Transverse colon (tissue), 4 donors: ENCODE measurements at places on chromosomes 11 and 22. TPM values are rescaled to one million over a fixed set of nuclear protein-coding genes. Genes with fewer than 3 reads are reported as not detected.

DNA sequence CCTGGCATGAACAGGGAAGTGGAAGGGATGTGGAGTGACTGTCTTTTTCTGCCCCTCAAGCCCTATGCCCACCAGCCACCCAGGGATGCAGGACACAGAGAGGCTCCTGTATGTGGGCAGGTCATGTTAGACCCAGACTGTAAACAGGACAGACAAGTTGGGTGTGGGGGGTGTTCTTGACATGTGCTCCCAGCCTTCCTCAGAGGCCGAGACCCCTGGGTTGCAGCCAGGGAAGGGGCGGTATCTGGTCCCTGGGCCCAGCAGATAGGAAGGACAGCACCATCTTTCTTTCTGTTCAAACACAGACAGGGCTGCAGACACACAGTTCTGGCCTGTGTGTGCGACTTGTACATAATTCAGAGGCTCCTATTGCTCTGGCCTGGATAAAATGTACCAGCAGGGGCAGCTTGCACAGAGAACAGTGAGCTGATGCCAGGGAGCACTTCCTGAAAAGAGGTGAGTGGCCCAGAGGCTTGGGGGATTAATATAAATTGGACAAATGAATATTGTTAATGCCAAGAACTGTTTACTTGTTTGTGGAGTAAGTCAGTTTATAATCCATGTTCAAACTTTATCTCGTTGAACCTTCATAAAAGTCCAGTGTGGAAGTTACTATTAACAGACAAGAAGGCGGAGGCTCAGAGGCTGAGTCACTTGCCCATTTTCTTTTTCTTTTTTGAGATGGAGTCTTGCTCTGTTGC lies 16.6 kb downstream of the GDPD5 start:
- no peak for DNase-seq
- H3K27me3 ChIP-seq = no peaks in the 10 kb centered on the region
- H3K4me3 ChIP-seq = no peak overlapping the region

GRCh38 chr11:64419818-64420485 lies 61.0 kb downstream of the RPS6KA4 start:
- H3K27me3 ChIP-seq = no peaks in the 10 kb centered on the region
- no peaks in the 10 kb centered on the region for H3K4me1 ChIP-seq
- no peaks in the 10 kb centered on the region for H3K36me3 ChIP-seq
- no peak for DNase-seq
- no peak overlapping the region for H3K27ac ChIP-seq
- no peak overlapping the region for H3K4me3 ChIP-seq

DNA sequence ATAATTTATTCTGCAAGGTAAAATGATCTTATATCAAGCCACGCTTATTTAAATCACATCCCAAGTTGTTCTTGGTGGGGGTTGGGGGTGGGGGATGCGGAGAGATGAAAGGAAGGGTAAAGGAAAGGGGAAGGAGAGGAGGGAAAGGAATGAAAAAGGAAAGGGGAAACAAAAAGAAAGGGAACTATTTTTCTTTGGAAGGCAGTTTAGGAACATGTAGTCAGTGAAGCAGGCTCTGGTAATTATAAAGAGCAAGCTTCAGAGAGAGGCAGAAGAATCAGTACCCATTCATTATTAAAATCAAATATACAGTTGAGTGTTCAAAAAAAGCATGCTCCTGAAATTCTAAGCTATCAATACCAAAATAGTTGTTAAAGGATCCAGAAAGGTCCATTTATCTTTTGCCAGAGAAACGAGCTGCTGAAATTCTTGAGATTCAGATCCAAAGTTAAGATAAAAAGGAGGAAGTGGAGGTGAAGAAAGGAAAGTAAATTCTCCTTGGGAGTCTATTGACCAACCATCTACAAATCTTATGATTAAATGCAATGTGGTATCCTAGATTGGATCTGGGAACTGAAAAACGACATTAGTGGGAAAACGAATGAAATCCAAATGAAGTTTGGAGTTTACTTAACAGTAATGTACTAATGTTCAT lies 107.4 kb downstream of the SGSM3 start:
- H3K4me1 ChIP-seq = peaks cover 3% of the 10 kb centered on the region
- no peak overlapping the region for H3K27ac ChIP-seq
- no peak overlapping the region for H3K4me3 ChIP-seq
- no peaks in the 10 kb centered on the region for H3K27me3 ChIP-seq
- no peaks in the 10 kb centered on the region for H3K36me3 ChIP-seq
- DNase-seq = no peak

GRCh38 chr11:124961972-124962609 lies 8.1 kb downstream of the CCDC15 start:
- H3K27me3 ChIP-seq = no peaks in the 10 kb centered on the region
- H3K36me3 ChIP-seq = no peaks in the 10 kb centered on the region
- no peak overlapping the region for H3K27ac ChIP-seq

GRCh38 chr11:22467248-22467647 lies 129.1 kb downstream of the SLC17A6 start:
- H3K27ac ChIP-seq = no peak overlapping the region
- H3K36me3 ChIP-seq = no peaks in the 10 kb centered on the region
- no peaks in the 10 kb centered on the region for H3K27me3 ChIP-seq
- no peaks in the 10 kb centered on the region for H3K4me1 ChIP-seq

- no peaks in the 10 kb centered on the region for H3K27me3 ChIP-seq
- no peak overlapping the region for H3K4me3 ChIP-seq
- no peaks in the 10 kb centered on the region for H3K36me3 ChIP-seq
Measured at GRCh38 chr22:30879415-30879797, 89.2 kb downstream of the MORC2 start.

DNA sequence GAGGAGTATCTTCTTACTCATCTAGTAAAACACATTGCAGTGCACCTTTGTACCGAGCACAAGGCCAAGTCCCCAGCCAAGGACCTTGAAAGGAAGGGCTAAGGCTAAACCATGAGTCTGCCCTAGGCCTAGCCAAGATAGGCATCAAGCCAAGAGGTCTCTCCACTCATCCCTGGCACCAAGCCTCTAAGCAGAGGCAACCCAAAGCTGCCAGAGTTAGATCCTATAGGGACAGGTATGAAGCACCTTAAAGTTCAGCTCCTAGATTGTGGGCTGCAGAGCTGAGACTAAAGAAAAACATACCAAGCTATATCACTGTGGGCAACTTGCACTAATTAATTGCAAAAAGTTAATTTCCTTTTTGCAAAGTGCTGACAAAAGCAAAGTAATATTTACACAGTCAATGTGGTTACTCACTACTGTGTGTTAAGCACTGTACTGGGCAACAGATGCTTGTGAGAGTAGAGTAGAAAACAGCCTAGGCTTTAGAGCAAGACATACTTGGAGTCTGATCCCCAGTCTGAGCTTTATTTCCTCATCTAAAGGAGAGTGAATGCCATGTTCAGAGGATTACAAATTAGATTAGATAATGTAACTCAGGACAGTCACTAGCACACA lies 7.2 kb downstream of the COA4 start:
- no peaks in the 10 kb centered on the region for H3K36me3 ChIP-seq
- no peak overlapping the region for H3K27ac ChIP-seq
- peak; percentile 39 for DNase-seq
- H3K27me3 ChIP-seq = no peaks in the 10 kb centered on the region
- peaks cover 37% of the 10 kb centered on the region for H3K4me1 ChIP-seq
- no peak overlapping the region for H3K4me3 ChIP-seq

DNA sequence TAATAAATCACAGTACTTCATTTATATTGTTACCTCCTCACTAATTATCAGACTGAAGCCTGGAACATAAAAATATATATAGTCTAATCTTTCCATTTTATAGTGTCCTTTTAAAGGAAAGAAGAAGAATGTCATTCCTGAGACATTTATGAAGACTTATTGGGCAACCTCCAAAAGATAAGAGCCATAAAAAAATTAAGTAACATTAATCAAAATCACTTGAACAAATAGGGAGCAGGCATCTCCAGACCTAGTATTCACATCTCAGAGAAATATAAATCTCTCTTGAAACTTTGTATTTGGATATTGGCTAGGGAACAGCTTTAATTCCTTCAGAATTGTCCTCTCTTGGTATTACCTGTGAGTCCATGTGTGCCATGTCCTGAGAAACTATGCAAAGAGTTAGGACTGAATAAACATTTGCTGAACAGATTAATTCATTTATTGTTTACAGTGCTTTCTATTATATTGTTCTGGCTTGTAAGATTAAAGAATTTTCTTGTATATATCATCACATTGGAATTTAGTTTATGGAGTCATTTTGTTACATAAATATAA lies 530.5 kb upstream of the LRRC4C start:
- H3K36me3 ChIP-seq = no peaks in the 10 kb centered on the region
- no peaks in the 10 kb centered on the region for H3K27me3 ChIP-seq
- H3K4me1 ChIP-seq = no peaks in the 10 kb centered on the region
- no peak overlapping the region for H3K4me3 ChIP-seq
- H3K27ac ChIP-seq = no peak overlapping the region

DNA sequence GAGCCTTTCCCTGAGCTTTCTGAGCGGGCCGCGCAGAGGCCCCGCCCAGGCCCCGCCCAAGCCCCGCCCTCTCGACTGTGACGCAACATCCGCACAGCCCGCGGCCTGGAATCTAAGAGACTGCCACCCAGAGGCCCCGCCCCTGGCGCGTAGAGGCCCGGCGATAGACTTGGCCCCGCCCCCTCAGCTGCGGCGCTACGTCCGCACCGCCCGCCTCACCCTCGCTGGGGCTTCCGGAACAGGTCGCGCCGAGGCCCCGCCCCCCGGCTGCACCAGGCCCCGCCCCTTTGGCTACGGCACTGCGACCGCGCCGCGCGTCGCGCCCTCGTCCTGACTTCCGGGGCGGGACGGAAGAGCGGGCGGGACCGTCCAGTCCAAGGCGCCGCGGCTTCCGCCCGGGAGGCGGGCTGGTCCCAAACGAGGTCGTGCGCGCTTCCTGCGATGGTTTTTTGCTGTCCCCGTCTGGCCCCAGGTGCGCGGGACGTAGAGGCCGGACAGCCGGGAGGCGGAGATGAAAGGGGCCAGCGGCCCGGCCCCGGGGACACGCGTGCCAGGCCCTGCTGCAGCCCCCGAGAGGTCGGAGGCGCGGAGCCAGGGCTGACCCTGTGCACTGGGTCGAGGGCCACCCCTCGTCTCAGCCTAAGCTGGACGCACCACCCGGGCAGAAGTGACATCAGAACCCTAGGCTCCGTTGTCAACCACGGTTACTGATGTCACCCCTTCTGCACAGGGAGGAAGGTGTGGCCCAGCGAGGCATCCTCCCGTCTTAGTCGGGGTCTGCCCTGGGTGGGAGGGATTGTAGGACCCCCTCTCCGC lies 59.0 kb upstream of the WNT7B start:
- peak overlapping the region; percentile 81 for H3K4me3 ChIP-seq
- DNase-seq = peak; percentile 100
- peak overlapping the region; percentile 98 for H3K27ac ChIP-seq
- no peaks in the 10 kb centered on the region for H3K36me3 ChIP-seq

GRCh38 chr11:5291207-5291838 lies 10.4 kb downstream of the OR51B4 start:
- H3K27ac ChIP-seq = no peak overlapping the region
- DNase-seq = no peak
- no peaks in the 10 kb centered on the region for H3K36me3 ChIP-seq
- H3K4me1 ChIP-seq = no peaks in the 10 kb centered on the region
- no peak overlapping the region for H3K4me3 ChIP-seq

GRCh38 chr11:6365659-6366058 lies 24.6 kb upstream of the SMPD1 start:
- H3K36me3 ChIP-seq = no peaks in the 10 kb centered on the region
- H3K4me1 ChIP-seq = no peaks in the 10 kb centered on the region
- no peaks in the 10 kb centered on the region for H3K27me3 ChIP-seq

- H3K36me3 ChIP-seq = no peaks in the 10 kb centered on the region
- no peak overlapping the region for H3K27ac ChIP-seq
- DNase-seq = no peak
- no peak overlapping the region for H3K4me3 ChIP-seq
- H3K27me3 ChIP-seq = no peaks in the 10 kb centered on the region
- no peaks in the 10 kb centered on the region for H3K4me1 ChIP-seq
Measured at GRCh38 chr11:132072044-132072857, 701.8 kb downstream of the NTM start.

DNA sequence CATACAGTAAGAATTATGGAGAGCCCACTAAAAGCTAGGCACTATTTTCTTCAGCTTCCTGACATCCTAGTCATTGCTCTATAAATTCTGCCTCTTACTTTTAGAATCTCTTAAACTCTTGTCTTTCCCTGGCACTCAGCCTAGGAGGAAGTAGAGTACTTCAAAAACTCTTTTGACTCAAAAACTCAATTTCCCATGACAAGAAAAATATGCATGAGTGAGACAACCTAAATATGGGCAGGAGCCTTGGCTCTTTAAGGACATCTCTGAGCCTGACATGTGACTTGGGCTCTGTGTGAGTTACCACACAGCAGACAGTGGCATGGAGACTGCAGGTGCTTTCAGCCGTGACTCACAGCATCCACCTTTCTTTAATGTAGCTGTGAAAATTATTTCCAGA lies 97.5 kb upstream of the CCDC179 start:
- H3K4me3 ChIP-seq = no peak overlapping the region
- no peaks in the 10 kb centered on the region for H3K36me3 ChIP-seq

- no peaks in the 10 kb centered on the region for H3K4me1 ChIP-seq
- no peak overlapping the region for H3K4me3 ChIP-seq
- H3K27me3 ChIP-seq = no peaks in the 10 kb centered on the region
- no peak for DNase-seq
Measured at GRCh38 chr22:20065896-20066616, 14.0 kb upstream of the DGCR8 start.

GGT1 gene
- 63.2 TPM for total RNA-seq

OR52B4 gene
- total RNA-seq = not detected

GVQW3 gene
- total RNA-seq = 1.6 TPM

C1QTNF6 gene
- total RNA-seq = 1.4 TPM

DGCR6 gene
- 3.4 TPM for total RNA-seq

C11orf87 gene
- not detected for total RNA-seq

PKDREJ gene
- total RNA-seq = not detected

BTBD18 gene
- not detected for total RNA-seq

C11orf16 gene
- total RNA-seq = not detected

RBMXL2 gene
- total RNA-seq = not detected
